ENCODE measurements at places on chromosomes 6 and 20.
A peak's percentile ranks its signal among the peaks of the same experiment; 100 is the strongest.

GRCh38 chr20:57390604-57391438, at the start of gene RBM38:
Gene RBM38, plus strand, starts transcription at chr20:57391396. Its CDS starts 186 bp downstream, at chr20:57391582.
- DNase-seq, result no peak

- no peak for DNase-seq
Measured at GRCh38 chr6:40931931-40932330, 107.1 kb downstream of the UNC5CL start.

DNA sequence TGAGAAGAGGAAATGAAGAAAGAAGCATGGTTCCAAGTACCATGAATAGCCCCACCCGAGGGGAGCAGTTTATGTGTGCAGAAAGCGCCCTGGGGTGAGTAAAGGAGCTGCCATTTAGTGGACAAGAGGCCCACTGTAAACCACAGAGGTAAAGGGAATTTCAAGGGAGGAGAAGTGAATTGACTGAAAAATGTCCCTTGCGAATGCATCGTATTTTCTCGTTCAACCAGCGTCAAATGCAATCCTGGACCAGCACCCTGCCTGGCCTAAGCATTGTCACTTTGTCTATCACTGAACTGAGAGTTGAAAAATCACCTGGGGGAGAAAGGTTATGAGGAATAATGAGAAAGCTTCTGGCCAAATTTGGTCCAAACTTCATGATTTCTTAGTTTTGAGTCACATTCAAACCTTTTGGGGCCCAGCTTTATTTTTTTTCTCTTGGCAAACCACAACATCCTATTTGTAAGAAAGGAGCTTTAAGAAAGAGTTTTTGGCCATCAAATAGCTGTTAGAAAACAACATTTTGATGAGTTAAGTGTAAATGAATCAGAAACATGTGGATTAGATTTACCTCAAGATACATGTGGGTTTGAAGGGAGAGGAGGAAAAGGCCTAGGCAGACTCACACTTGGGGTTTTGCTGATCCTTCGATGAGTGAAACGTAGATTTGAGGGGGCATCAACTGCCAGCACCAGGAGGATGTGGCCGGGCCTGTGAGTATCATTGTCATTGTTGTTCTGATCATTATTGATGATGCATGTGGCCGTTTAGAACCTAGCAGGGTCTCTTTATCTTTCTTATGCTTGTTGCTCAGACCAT, 214.0 kb downstream of the CLIC5 start:
- DNase-seq, result no peak

GRCh38 chr6:157760589-157761330, 62.3 kb upstream of the SNX9 start:
- no peak for DNase-seq

GRCh38 chr20:40646361-40646760, 42.7 kb downstream of the MAFB start:
- no peak for DNase-seq

GRCh38 chr6:26172608-26172968, 85.4 kb downstream of the HFE start:
- no peak for DNase-seq

- DNase-seq, result no peak
Measured at GRCh38 chr20:51108638-51109363, 85.9 kb upstream of the KCNG1 start.

- no peak for DNase-seq
Measured at GRCh38 chr6:106249658-106250057, 75.9 kb downstream of the ATG5 start.

DNA sequence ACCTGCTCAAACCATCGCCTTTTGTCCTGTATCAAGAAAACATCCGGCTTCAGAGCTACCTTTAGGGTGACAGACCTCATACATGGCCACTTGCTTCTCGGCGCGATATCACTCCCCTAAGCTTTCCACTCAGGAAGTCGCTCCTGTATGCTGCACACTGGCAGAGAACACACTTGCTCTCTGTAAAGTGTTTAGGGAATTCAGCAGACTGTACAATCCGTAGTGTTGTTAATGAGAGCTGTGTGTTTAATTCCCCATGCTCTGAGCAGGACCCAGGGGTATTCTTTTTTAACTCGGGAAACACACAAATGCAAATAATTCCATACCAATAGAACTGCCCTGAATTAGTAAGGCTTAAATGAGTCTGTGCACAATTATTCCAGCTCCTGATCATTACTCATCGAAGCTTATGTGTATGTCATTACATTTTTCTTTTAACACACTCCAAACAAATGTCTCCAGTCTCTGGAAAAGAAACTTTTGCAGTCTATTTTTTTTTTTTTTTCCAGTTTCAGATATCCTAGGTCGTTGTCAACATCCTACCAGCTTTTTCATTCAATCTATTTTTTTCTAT, 338.7 kb upstream of the ARID1B start:
- no peak for DNase-seq

GRCh38 chr6:88547768-88548167, 381.6 kb upstream of the CNR1 start:
- DNase-seq, result no peak

- DNase-seq, result no peak
Measured at GRCh38 chr20:24441661-24442060, 27.8 kb upstream of the SYNDIG1 start.

- DNase-seq, result no peak
Measured at GRCh38 chr6:126143761-126144251, 157.5 kb downstream of the TRMT11 start.

- no peak for DNase-seq
Measured at GRCh38 chr6:90468859-90469258, 118.0 kb downstream of the MAP3K7 start.

DNA sequence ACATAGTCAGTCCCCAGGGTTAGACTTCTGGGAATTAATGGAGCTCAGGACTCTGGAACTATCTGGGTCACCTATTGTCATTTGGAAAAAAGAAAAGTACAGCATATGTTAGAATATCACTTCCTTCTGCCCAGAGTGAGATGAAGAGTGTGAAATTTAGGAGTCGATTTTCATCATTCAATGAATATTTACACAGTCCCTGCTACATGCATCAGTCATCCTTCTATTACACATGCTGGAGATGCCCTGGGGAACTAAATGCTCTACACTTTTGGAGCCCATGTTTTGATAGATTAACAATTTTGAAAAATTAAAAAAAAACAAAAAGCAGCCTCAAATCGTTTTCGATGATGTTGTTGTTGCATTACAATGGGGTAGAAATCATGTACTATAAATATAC, 315.4 kb downstream of the ALDH8A1 start:
- DNase-seq, result no peak

GRCh38 chr20:36342331-36343120, 36.4 kb downstream of the DLGAP4 start:
- no peak for DNase-seq

DNA sequence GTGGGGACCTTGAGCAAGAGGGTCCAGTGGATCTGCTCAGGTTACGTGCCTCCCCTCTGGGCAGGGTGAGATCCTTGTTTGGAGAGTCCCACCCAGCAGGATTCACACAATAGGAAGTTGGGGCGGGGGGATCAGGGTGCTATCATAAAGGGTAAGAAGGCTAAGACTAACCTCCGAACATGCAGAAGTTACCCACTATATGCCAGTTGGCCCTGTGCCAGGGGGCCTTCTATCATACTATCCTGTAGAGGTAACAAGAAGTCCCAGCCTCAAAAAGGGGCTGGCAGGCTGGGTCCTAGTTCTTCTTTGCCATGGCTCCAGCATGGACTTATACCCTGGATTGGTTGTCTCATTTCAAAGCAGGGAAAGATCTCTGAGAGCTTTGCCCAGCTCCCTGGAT, 94.1 kb downstream of the CDH26 start:
- no peak for DNase-seq

DNA sequence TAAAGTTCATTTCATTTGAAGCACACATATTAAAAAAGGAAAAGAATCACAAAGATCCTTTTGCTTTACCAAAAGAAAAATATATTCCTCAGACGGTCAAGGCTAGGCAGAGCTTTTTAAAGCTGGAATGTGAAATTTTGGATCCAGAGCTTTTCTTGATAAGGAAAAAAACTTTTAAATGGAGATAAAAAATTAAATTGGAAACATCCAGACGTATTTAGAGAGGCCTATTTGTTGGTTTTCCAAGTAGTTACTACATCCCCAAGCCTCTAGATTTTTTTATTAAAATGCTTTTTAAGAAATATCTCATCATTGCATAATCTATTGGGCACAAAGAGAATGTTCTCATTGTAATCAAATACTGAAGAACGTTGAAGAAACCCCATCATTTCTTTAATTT, 385.7 kb upstream of the CITED2 start:
- no peak for DNase-seq

DNA sequence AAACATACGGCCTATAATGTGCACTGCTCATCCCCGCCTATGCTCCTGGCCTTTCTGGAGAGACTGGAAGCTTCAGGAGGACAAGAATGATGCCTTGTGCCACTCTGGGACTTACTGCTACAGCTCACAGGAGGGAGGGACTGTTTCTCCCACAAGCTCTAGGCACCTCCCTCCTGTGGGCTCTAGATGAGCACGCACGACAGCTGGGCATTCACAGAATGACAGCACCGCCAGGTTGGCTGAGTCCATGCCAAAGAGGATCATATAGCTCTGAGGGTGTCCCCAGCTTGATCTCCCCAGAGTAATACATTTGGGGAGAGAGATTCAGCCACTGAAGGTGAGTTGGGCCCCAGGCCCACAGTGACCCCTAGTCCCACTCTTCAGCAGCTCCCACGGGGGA, 10.1 kb upstream of the PGC start:
- no peak for DNase-seq

DNA sequence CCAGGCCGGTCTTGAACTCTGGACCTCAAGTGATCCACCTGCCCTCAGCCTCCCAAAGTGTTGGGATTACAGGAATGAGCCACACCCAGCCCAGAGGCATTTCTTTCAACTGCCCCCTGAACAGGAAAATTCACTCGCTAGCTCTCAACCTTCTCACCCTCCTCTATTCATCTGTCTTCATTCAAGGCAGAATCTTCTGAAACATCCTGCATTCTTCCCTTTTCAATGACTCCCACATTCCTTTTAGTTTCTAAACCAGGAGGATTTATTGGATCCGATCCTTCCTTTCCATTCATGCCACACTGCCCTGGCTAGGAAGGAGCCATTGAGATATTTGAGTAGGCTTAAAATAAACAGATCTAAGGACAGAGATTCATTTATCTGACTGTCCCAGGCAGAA, 52.9 kb downstream of the C6orf52 start:
- no peak for DNase-seq

DNA sequence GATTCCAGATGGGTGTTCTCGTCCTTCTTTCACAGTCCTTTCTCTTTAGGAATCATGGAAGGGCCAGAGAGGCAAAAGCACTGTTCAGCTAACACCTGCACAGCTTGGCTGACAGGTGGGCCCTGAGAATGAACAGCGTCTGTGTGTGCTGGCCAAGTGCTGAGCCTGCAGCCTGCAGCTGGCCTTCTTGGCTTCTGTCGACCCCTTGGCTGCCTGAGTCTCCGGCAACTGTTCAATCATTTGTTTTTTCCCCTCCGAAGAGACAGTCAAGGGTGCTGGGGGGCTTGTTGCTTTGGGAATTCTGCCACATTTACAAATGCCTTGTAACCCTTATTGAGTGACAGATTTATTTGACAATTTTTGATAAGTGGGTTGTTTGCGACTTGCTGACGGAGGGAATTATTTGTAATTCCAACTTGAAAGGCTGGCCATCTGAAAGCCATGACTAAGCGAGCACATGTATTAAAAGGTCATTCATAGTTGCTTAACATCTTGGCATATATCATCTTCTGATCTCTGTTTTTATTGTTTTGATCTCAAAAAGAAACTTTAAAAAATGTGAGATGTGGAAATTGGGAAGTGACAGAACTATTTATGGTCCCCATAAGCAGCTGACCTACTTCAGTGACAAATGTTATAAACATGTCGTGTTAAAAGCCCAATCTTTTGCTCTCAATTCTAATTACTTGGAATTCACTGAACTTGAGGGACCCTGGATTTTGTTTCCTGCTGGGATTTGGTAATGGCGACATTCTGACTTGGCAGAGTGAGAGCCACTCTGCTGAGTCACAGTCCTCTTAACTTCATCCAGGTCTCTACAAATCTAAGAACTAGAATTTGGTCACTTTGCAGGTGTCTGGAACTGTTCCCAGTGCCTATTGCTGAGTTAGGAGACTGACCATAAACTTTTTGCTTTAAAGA, 41.9 kb upstream of the FERMT1 start:
- peak; percentile 40 for DNase-seq

GRCh38 chr20:5991623-5992441, 41.4 kb downstream of the MCM8 start:
- DNase-seq, result no peak

DNA sequence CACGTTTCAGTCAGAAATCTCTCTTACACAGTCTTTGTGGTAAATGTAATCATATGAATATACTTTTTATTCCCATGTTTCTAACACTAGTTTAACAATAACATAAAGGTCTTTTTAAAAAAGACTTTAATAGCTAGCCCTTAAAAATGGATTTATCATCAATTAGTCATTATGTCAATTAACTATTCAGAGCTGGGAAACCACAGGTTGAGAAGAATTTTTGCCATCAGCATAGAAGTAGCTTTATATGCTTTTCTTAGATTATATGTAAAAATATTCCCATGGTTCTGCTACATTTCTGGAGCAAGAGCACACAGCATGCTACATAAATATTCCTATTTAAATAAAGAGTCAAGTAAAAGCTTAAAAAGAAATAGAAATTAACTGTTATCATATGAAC, 35.5 kb downstream of the ASCC3 start:
- DNase-seq, result no peak

DNA sequence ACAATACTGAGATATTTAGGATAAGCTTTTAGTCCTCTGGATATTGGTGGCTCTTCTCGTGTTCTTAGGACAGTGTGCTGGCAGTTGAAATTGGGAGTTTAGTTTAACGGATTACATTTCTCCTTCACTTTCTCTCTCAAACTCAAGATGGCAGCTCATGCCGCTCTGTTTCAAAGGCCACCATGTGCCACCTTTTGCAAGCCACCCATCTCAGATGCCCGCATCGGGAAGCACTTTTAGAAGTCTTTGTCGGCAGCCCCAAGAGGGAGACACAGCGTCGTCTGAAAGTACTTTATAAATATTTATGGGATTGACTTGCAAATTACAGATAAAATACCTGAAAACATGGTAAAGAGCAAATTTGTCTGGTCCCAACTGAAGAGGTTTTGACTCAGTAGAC, 73.5 kb downstream of the DOK5 start:
- no peak for DNase-seq

GRCh38 chr20:25018841-25019240, 26.3 kb upstream of the APMAP start:
- no peak for DNase-seq

GRCh38 chr6:150606168-150606591, 6.5 kb downstream of the PLEKHG1 start:
- peak; percentile 75 for DNase-seq

- DNase-seq, result no peak
Measured at GRCh38 chr20:60007464-60007863, 49.2 kb downstream of the CDH26 start.

GRCh38 chr20:10994991-10995700, 321.3 kb upstream of the JAG1 start:
- DNase-seq, result no peak

DNA sequence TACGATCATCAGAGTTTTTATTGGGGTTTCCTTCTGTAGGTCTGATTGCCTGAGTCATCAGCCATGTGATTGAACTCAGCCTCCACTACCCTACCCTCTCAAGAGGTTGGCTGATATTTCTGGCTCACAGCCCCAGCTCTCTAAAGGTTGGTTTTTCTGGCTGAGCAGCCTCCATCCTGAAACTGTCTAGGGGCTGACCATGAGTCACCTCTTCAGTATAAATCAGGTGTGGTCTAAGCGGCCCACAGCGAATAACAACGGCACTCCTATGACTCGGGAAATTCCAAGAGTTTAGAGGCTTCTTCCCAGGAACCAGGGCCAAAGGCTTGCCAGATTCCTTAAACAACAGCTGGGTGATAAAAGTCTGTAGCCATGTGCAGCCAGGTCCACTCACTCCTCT, 115.5 kb downstream of the SOD2 start:
- DNase-seq, result no peak
